ENCODE measurements at places on chromosomes 2 and 18. TPM values are rescaled to one million over a fixed set of nuclear protein-coding genes. Genes with fewer than 3 reads are reported as not detected.

EMILIN1 gene
- polyA plus RNA-seq: 1.3 TPM

- H3K36me3 ChIP-seq: no peaks in the 10 kb centered on the region
- peak overlapping the region; percentile 68 for H3K27ac ChIP-seq
- H3K4me1 ChIP-seq: peaks cover 37% of the 10 kb centered on the region
- DNase-seq: no peak
These were observed 202.3 kb downstream of the MREG start for GRCh38 chr2:215811003-215811402.

DNA sequence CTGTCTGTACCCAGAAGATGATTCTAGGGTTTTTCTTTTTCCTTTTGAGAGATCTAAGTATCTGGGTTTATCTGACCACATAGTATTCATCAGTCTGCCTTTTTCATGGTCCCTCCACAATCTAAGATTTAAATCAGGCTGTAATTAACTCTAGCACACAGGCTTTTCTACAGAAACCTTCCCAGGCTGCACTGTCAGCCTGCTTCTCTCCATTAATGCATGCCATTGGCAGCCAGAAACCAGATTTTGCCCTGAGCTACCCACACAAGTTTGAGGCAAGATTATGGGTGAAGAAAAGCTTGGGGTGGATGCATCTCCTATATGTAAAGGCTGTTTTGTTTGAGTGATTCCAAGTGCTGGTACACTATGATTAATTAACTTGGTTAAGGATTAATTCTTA lies 45.7 kb upstream of the EML4 start:
- H3K27ac ChIP-seq: peak overlapping the region; percentile 50
- DNase-seq: no peak
- peaks cover 57% of the 10 kb centered on the region for H3K4me1 ChIP-seq
- H3K4me3 ChIP-seq: no peak overlapping the region
- H3K27me3 ChIP-seq: peaks cover 3% of the 10 kb centered on the region
- no peaks in the 10 kb centered on the region for H3K36me3 ChIP-seq

RAB31 gene
- polyA plus RNA-seq: 19.3 TPM

DNA sequence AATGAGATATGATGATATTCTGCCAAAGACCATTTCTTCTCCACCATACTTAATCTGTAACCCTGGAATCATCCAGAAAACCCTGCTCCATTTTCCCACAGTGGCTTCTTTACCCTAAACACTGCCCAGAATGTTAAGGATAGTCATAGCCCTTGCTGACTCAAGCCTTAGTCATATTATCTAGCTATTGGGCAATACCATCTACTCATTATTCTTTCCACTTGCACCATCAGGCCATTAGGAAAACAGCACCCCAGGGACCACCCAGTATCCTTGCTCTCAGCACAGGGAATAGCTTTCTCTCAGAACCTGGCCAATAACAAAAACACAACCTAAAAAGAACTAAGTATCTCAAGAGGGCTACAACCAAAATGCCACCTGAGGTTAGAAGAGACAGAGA lies 445.7 kb upstream of the SLC14A2 start:
- no peaks in the 10 kb centered on the region for H3K27me3 ChIP-seq
- H3K4me1 ChIP-seq: peaks cover 12% of the 10 kb centered on the region
- H3K27ac ChIP-seq: no peak overlapping the region
- no peak overlapping the region for H3K4me3 ChIP-seq

DNA sequence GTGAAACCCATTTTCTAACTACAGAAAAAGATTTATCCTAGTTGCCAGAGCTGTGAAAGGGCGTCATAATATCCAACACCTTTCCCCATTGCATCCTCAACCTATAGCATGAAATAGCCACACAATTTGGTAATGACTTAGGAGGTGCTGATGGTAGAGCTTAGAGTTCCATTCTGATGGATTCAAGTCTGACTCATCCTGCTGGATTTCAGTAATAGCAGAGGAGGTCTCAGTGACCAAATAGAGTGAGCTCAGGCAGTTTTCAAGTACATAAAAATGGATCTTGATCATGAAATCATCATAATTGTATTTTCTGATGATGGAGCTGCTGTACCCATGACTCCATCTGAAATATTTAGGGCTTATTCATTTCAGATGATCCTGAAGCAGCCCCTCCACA lies 270.7 kb upstream of the KLHL29 start:
- H3K27ac ChIP-seq: no peak overlapping the region
- no peaks in the 10 kb centered on the region for H3K27me3 ChIP-seq
- DNase-seq: no peak
- no peaks in the 10 kb centered on the region for H3K36me3 ChIP-seq
- H3K4me1 ChIP-seq: no peaks in the 10 kb centered on the region

DNA sequence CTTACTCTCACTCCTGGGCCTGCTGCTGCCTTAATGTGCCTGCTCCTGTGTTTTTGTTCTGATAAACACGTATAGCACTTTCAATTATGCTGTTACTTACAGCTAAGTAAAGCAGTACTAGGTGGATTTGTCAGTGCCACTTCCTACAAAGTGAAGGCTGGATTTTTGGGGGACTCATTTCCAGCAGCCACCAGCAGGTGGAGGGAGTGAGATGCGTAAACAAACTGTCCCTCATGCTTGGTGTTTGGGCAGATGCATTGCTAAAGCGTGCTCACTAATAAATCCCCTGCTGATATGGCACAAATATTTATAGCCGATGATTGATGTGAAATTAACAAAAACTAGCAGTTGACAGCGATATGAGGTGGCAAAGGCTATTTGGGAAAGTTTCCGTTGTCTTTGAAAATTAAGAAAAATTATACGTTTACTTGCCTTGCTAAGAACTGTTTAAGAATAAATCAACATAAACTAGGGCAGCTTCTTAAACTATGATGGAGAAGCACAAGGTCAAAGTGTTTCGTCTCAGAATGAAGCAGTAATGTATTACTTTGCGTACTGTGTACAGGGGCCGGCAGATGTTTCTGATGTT lies 101.7 kb downstream of the AGAP1 start:
- H3K36me3 ChIP-seq: no peaks in the 10 kb centered on the region
- H3K27ac ChIP-seq: no peak overlapping the region
- no peaks in the 10 kb centered on the region for H3K4me1 ChIP-seq

DNA sequence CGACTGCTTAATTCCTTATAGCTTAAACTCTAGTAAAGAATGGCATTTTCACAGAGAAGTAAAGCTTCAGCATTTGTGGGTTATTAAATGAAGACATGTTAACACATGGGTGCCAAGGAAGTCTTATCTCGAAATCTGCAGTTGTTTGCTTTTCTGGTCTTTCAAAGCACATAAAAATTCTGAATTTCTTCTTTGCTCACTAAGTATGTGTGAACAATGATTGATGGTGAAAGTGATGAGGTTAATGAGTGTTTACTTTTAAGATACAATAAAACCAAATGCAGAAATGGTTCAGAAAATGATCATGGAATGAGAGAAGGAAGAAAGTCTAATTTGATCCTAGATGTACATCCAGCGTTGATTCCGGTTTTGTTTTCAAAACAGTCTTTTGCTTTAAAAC lies 234.6 kb upstream of the RAB12 start:
- no peak overlapping the region for H3K4me3 ChIP-seq
- H3K36me3 ChIP-seq: no peaks in the 10 kb centered on the region
- DNase-seq: no peak
- H3K4me1 ChIP-seq: peaks cover 12% of the 10 kb centered on the region

CAPN14 gene
- not detected for polyA plus RNA-seq

GRCh38 chr2:170122883-170123547 lies 54.9 kb upstream of the MYO3B start:
- peaks cover 3% of the 10 kb centered on the region for H3K36me3 ChIP-seq
- no peak overlapping the region for H3K27ac ChIP-seq
- no peak overlapping the region for H3K4me3 ChIP-seq
- H3K27me3 ChIP-seq: peaks cover 3% of the 10 kb centered on the region
- H3K4me1 ChIP-seq: peaks cover 7% of the 10 kb centered on the region
- DNase-seq: no peak

- H3K27me3 ChIP-seq: peaks cover 4% of the 10 kb centered on the region
- H3K36me3 ChIP-seq: no peaks in the 10 kb centered on the region
- H3K27ac ChIP-seq: no peak overlapping the region
These were observed 249.0 kb upstream of the TANK start for GRCh38 chr2:160911258-160911657.

DNA sequence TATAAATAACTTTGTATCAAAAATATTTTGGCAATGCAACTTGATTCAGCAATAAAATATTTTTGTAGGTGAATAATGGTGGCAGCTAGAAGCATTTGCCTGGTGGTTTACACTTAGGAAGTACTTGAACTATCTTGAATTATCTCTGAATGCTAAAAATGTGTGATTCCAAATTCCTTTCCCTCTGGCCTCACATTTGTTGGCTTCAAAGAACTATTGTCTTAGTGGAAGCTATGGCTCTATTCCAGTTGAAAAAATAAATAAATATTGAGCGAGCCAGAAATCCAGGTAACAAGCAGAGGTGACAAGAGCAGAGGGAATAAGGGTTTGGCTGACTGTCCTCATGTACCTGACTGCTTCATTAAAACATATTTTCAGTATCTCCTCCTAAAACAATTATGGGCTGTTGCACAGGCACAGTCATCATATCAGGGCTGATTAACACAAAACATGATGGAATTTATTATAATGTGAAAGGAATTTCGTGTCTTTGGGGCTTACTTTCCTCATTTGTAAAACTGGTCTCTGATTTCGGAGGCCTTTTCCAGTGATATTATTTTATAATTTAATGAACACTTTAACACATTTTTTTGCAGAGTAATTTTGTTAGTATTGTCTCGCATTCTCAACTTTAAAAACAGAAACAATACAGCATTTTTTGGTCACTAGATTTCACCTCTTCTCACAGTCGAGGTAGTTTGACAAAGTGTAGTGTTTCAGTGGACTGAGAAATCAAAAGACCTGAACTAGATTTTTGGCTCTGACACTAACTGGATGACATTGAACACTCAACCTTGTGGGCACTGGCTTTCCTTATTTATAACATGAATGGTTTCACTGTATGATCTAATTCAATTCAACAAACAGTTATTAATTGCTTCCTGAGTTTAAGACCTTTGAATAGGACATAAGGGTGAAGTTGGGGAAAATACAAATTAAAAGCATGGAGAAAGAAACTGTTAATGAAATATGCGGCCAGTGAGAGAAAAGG lies 7.8 kb upstream of the CAVIN2 start:
- peaks cover 8% of the 10 kb centered on the region for H3K27me3 ChIP-seq
- no peak overlapping the region for H3K4me3 ChIP-seq
- no peak overlapping the region for H3K27ac ChIP-seq
- no peaks in the 10 kb centered on the region for H3K36me3 ChIP-seq

MAPRE2 gene
- polyA plus RNA-seq: 134 TPM

- H3K4me1 ChIP-seq: peaks cover 2% of the 10 kb centered on the region
- peaks cover 2% of the 10 kb centered on the region for H3K27me3 ChIP-seq
- no peak overlapping the region for H3K27ac ChIP-seq
These were observed 209.7 kb upstream of the EPAS1 start for GRCh38 chr2:46087492-46087891.

- H3K4me3 ChIP-seq: no peak overlapping the region
- no peaks in the 10 kb centered on the region for H3K36me3 ChIP-seq
- H3K27me3 ChIP-seq: no peaks in the 10 kb centered on the region
- H3K4me1 ChIP-seq: no peaks in the 10 kb centered on the region
- no peak overlapping the region for H3K27ac ChIP-seq
These were observed 325.3 kb upstream of the MEX3C start for GRCh38 chr18:51522821-51523220.

- no peaks in the 10 kb centered on the region for H3K36me3 ChIP-seq
- H3K4me3 ChIP-seq: no peak overlapping the region
- no peak for DNase-seq
These were observed 15.0 kb upstream of the DGUOK start for GRCh38 chr2:73911548-73912208.

DNA sequence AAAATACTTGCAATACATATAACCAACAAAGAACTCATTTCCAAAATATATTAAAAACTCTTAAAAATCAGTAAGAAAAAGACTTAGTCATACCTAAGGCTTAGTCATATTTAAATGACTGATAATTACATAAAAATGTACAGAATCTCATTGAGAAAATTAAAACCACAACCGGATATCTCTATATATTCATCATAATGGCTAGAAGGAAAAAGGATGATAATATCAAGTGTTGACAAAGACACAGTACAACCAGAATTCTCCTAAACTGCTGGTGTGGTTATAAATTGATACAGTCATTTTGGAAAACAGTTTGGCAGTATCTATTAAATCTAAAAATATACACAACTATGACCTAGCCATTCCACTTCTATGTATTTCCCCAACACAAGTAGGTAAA lies 27.1 kb upstream of the IHH start:
- peaks cover 4% of the 10 kb centered on the region for H3K36me3 ChIP-seq
- H3K27ac ChIP-seq: no peak overlapping the region
- peaks cover 3% of the 10 kb centered on the region for H3K4me1 ChIP-seq

SERPINB13 gene
- polyA plus RNA-seq: not detected

GRCh38 chr2:84441036-84441435 lies 18.0 kb downstream of the SUCLG1 start:
- no peak overlapping the region for H3K4me3 ChIP-seq
- H3K36me3 ChIP-seq: peaks cover 23% of the 10 kb centered on the region
- no peak for DNase-seq
- H3K4me1 ChIP-seq: peaks cover 1% of the 10 kb centered on the region
- no peaks in the 10 kb centered on the region for H3K27me3 ChIP-seq

DNA sequence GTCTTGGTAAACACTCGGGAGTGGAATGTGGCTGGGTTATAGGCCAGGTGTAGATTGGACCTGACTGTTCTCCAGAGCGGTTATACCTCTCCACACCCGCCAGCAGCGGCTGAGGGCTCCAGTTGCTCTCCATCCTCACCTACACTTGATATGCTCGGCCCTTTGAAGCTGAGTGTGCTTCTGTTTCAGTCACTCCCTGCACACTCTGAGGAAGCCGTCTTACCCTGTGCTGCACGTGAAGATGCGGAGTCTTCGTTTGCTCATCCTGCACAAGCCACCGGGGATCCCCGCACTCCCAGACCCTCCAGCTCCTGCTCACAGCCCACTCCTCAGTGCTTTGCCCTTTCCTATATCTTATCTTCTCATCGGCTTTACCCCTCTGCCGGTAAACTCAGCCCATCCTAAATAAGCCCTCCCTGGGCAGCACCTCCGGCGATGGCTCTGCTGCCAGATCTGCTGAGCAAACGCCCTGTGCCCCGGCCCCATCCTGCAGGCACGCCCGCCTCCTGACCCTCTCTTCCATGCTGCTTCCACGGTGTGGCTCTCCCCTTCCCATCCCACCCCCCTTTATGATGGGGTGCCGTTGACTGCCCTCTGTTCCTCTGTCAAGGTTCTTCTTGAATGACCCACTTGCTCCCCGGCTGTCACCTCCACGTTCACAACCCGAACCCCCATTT lies 47.3 kb upstream of the ODC1 start:
- H3K36me3 ChIP-seq: no peaks in the 10 kb centered on the region
- DNase-seq: no peak
- H3K27ac ChIP-seq: no peak overlapping the region
- H3K27me3 ChIP-seq: peaks cover 13% of the 10 kb centered on the region
- no peaks in the 10 kb centered on the region for H3K4me1 ChIP-seq

GRCh38 chr2:218074031-218074430 lies 5.0 kb downstream of the RUFY4 start:
- no peak overlapping the region for H3K27ac ChIP-seq
- no peaks in the 10 kb centered on the region for H3K27me3 ChIP-seq
- H3K36me3 ChIP-seq: no peaks in the 10 kb centered on the region
- peak; percentile 16 for DNase-seq

GRCh38 chr2:213164263-213164662 lies 12.9 kb upstream of the IKZF2 start:
- H3K27ac ChIP-seq: no peak overlapping the region
- no peak overlapping the region for H3K4me3 ChIP-seq
- no peak for DNase-seq
- no peaks in the 10 kb centered on the region for H3K4me1 ChIP-seq

- H3K27ac ChIP-seq: peak overlapping the region; percentile 93
- DNase-seq: no peak
- peak overlapping the region; percentile 85 for H3K4me3 ChIP-seq
- H3K36me3 ChIP-seq: peaks cover 5% of the 10 kb centered on the region
- H3K27me3 ChIP-seq: peaks cover 7% of the 10 kb centered on the region
These were observed 1.3 kb downstream of the HS1BP3 start for GRCh38 chr2:20649576-20649975.
